ENCODE measurements at places on chromosomes 5 and 9.

GRCh38 chr5:20833081-20833627 is 845.2 kb upstream of the CDH18 start:
- no peak for DNase-seq

- DNase-seq: no peak
Observed at GRCh38 chr9:138077126-138077525, 199.5 kb downstream of the CACNA1B start.

DNA sequence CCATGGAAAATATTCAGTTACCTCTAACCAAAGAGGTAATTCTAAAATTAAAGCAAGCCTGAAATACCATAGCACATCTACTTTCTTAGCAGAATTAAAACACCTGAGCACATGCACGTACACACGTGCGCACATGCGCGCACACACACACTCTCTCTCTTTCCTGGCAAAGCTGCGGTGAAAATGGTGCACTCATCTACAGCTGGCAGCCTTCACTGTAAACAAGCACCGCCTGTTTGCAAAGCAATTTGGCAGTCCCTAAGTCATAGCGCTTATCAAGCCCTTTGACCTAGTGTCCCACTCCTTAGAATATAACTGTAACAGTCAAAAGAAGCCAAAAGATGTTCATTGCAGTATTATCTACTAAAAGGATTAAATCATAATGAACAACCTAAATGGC is 278.7 kb downstream of the DENND1A start:
- DNase-seq: no peak

GRCh38 chr9:97387936-97388684 is 23.8 kb upstream of the TDRD7 start:
- DNase-seq: no peak

DNA sequence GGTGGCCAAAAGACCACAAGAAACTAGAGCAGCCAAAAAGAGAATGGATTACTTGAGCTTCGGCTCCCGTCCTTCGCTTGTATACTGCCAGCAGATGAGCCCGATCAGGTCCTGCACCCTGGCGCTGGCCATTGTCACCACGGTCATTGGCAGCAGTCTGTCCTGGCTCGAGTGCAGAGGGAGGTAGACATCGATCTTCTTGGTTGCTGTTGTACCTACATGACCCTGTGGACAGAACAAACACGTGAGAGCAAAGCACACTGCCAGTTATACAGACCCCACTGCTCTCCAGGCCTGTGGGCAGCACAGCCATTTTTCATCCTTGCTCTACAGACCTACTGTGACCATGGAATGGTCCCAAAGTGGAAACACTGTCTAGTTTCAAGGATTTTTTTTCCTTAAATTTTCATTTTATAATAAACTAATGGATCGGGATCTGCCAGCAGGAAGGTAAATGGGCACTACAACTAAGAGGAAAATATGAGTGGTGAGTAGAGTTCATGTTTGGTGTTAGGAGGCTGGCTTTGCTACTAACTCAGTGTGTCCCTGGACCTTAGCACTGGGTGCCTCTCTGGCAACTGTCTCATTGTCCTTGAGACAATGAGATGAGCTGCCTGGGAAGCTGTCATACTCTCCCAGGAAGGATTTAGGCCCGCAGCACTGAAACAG is 121.4 kb downstream of the MAPKAP1 start:
- no peak for DNase-seq

- DNase-seq: no peak
Observed at GRCh38 chr9:21412107-21412506, 3.2 kb downstream of the IFNA8 start.

DNA sequence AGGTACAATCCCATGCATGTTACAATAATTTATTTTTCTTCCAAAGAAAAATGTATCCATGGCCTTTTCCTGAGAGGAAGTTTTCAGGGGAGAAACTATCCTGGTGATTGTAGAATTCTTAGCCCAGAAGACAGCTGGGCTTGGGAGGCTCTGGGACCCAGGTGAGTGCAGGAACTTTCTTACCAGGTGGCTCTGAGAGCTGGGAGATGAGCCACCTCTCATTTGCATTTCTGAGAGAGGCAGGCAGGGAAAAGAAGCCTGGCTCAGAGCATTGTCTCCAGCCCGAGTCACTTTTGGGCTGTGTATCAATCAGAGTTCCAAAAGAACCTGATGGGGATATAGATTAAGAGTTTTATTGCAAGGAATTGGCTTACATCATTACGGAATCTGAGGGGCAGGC is 52.7 kb downstream of the ALG2 start:
- no peak for DNase-seq

GRCh38 chr9:68981789-68982188 is 32.1 kb downstream of the PRKACG start:
- no peak for DNase-seq

DNA sequence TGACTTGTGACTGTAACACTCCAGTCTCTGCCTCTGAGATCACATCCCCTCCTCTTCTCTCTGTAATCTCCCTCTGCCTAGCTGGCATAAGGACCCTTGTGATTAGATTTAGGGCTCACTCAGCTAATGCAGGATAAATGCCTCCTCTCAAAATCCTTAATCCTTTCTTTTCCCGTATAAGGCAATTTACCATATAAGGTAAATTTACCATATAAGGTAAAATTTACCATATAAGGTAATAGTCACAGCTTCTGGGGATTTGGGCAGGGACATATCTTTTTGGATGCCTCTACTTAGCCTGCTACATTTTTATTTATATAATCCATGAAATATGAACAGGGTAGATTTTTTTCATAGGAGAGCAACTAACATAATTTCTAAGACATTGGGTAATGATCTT is 318.0 kb upstream of the PUM3 start:
- DNase-seq: no peak
